Endodermal cell (in vitro differentiated cells): ENCODE measurements at places on chromosomes 2 and 18. TPM values are rescaled to one million over a fixed set of nuclear protein-coding genes. Genes with fewer than 3 reads are reported as not detected.
A peak's percentile ranks its signal among the peaks of the same experiment; 100 is the strongest.

MROH2A gene
- not detected in 2 replicates for total RNA-seq

LRP2 gene
- total RNA-seq = 3.5 to 4.6 TPM (median 4.3 TPM) in 3 replicates

PRADC1 gene
- total RNA-seq = 5.9 to 10.2 TPM (median 8.7 TPM) in 3 replicates

LRPPRC gene
- 135 and 141 TPM in 2 replicates for total RNA-seq

HRH4 gene
- total RNA-seq = not detected in 2 replicates

DNA sequence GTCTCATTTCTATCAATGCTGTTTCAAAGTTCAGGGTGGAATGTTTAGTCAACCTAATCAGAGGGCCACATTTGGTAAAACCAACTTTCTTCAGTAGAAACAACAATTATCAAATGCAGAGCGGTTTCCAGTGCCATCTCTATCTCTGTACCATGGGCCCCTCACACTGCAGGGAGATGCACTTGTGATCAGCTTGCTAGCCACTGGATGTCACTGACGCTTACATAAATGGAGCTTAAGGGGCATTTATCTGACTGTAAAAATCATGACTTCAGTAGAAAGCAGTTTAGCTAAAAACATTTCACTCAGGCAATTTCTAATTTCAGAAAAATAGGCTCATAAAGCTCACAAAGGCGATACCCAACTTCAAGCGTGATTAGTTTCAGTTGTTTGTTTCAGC, 678.0 kb downstream of the ZEB2 start:
- no peak for DNase-seq

- no peak for DNase-seq
These were observed 17.9 kb downstream of the RAB12 start for GRCh38 chr18:8627107-8627472.

DNA sequence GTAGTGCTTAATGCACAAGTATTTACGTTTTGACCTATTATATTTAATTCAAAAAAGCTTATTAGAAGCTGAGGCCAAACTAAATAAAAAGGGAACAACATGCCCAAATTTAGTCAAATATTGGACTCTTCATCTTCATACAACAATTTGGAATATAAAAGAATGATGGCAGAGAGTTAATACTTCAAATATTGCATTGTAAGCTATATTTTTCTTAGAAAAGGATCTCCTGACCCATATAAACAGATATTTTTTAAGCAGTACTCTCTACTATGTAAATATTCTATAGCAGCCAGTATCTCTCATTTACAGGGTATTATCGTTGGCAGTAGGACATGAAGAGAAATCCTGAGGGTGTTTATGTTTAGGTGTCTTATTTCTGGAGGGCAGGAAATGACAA, 531.2 kb downstream of the NYAP2 start:
- DNase-seq = no peak

GRCh38 chr18:78984941-78985784, 5.5 kb downstream of the SALL3 start:
- peak; percentile 92 for DNase-seq

- DNase-seq = no peak
These were observed 61.9 kb upstream of the RBMS1 start for GRCh38 chr2:160555420-160556071.

- DNase-seq = no peak
These were observed 75.7 kb downstream of the DOCK10 start for GRCh38 chr2:224966613-224967012.

GRCh38 chr2:210667711-210668110, 111.3 kb downstream of the CPS1 start:
- DNase-seq = no peak

DNA sequence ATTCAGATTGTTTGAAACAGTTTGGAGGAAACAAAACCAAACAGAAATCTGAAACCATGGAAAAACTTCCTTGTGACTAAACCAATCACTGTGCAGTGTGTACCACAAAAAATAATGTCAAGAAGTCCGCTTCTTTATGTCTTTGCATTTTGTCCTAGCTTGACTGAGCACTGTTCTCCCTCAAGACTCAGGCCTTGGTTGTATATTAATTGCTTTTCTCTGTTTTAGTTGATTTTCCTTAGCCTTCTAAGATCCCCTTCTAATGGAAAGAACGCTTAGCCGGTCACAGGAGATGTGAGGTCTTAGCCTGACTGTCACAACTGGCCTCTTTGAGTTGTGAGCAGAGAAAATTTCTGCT, 56.6 kb downstream of the LCLAT1 start:
- no peak for DNase-seq

DNA sequence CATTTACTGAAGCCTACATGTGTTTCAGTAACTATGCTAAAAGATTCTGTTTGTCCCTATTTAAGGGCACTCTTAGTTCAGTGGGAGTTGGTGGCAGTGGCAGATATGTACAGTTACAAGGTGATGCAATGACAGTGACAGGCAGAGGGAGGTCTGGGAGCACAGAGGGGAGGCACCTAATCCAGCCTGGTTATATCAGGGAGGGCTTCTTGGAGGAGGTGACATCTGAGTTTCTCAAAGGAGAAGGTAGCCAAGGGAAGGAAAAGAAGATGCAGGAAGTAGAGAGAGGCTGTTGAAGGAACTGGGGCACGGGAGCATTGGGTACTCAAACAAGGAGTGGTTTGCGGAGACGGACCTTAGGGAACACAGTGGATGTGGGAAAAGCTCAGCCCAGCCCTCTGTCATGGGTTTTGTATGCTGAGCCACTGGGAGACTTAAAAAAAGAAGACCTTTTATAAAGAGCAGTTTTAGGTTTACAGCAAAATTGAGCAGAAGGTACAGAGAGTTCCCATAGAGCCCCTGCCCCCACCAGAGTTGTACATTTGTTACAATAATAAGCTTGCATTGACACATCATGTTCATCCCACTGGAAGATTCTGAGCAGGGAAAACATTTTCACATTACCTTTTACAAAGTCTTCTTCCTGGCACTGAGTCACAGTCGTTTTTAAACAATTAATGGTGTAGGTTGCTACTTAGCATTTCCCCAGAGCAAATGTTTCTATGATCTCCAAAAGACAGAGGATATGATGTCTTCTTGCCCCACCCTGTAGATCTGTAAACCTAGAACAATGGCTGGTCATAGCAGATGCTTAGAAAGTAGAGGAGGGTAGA, 83.0 kb upstream of the TAF1B start:
- DNase-seq = no peak

GRCh38 chr2:38948995-38949394, 59.3 kb downstream of the ARHGEF33 start:
- no peak for DNase-seq

- no peak for DNase-seq
These were observed 80.9 kb downstream of the ASAP2 start for GRCh38 chr2:9287400-9288045.

DNA sequence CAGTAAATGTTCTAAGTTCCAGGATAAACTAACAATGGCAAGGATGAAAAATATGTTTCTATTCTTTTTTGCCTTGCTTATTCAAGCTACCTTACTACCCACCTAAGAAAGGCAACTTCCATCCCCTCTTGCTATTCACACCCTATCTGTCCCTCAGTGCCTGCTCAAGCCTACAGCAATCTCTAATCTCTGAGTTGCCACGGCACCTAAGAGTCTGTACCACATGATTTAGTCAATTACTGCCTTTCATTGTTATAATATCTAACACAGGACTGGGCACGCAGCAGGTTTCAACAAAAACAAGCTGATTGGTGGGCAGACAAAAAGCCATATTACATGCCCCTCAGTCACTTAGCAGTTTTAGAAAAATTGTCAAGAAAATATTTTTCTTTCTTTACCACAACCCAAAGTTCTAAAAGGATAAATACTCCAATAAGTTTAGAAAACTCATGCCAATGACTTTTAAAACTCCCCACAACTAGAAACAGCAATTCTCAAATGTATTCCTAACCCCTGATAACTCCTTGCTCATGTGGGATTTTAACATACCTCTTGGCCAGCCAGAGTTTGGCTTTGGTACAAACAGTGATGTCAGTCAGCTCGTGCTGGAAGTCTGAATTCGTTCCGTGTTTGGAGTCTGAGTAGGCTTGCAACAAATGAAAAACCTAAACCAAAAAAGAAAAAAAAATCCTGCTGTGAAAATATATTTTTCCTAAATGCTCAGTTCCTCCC, 117.3 kb upstream of the ZFP36L2 start:
- DNase-seq = no peak

- no peak for DNase-seq
These were observed 563.1 kb upstream of the LINC00305 start for GRCh38 chr18:64712035-64712434.

GRCh38 chr2:29497375-29497774, 382.2 kb downstream of the CLIP4 start:
- DNase-seq = peak; percentile 20

GRCh38 chr2:42339191-42339912, 21.7 kb downstream of the COX7A2L start:
- peak; percentile 84 for DNase-seq

DNA sequence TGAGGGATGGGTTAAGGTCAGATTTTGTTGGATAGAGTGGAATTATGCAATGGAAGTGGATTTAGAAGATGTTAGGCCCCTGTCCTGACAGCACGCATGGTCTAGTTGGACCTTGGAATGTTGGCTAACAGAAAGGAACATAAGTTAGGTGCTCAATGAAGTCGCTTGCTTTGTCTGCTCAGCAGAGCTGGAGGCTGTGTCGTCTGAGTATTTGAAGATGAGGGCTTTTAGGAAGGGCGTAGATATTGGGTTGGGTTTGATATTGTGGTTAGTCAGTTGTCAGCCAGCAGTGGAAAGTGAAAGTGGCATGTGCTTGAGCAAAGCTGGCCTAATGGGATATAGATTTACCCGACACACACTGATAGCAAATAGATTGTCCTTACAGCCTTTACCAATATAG, 239.3 kb downstream of the PRKCE start:
- no peak for DNase-seq

- no peak for DNase-seq
These were observed 305.4 kb downstream of the AFF3 start for GRCh38 chr2:99836690-99837605.

GRCh38 chr18:44181951-44182747, 498.5 kb upstream of the SETBP1 start:
- DNase-seq = no peak

DNA sequence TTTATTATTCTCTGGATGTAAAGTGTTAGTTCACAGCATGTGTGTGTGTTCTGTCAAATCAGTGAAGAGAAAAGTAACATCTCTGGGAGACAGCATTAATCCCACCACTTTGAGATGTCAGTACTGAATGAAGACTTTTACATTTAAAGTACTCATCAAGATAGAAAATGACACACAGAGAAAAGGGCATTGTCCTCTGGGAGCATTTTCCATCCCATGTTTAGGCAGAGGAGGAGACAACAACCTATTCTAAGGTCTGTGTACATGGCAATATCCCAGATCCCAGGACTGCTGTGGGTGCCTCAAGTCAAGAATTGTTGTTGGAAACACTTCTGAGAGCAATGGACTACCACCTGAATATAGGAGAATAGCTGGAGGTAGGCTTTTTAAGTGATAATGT, 201.5 kb downstream of the PPP1R1C start:
- no peak for DNase-seq

DNA sequence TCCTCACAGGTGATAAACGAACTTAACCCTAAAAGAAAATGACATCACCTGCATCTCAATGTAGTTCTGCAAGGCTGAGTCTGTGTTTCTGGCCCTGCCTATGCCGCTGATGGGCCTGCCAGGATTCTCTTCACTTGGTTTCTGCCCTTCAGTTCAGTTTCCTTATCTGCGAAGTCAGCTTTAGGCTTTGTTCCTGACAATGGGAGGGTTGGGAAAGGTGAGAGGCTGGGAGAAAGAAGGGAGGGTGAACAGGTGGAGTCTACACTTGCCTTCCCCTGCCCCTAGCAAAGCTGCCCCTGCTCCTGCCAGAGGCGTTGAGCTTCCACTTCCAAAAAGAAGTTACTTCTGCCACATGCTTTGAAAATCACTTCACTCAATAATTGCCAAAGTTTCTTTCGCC, 124.0 kb upstream of the APCDD1 start:
- DNase-seq = peak; percentile 77
